ENCODE measurements at places on chromosomes 12 and 14.

DNA sequence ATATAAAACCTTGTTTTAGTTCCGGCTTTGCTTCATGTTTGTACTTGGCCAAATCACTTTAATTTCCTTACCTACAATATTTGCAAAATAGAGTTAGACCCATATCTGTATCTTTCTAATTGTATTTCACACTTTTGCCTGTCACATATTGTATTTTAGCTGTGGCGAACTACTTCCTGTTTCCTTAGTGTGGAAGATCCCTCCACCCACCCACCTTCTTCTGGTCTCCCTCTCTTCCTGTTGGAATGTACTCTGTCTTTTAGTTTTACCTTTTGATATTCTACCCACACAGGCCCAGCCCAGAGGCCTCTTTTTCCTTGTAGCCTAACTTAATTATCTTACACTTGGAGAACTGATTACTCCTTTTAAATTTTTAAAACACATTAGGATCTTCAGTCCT, 78.2 kb downstream of the SCN8A start:
- DNase-seq, result no peak

GRCh38 chr12:108750526-108750925, 19.2 kb upstream of the CORO1C start:
- DNase-seq, result no peak

DNA sequence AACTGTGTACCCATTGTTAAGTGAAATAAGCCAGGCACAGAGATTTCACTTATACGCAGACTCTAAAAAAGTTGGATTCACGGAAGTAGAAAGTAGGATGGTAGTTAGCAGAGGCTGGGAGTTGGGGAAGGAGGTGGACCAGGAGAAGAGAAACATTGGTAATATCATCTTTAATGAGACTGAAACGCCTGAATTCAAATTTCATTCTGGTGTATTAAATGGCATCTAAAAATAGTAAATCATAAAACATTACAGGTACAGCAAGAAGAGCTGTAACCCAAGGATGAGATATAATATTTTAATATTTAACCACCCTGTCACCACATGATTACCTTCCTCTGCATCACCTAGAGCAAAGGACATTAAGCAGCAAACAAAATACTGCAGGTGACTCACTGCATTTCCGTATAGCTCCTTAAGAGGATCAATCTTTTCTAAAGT, 99.4 kb downstream of the EPS8 start:
- DNase-seq, result no peak

GRCh38 chr12:25553098-25553497, at the start of gene LMNTD1:
Gene LMNTD1, minus strand, starts transcription at chr12:25553283. Its CDS starts 324 bp downstream, at chr12:25552959.
- DNase-seq, result peak; percentile 12

DNA sequence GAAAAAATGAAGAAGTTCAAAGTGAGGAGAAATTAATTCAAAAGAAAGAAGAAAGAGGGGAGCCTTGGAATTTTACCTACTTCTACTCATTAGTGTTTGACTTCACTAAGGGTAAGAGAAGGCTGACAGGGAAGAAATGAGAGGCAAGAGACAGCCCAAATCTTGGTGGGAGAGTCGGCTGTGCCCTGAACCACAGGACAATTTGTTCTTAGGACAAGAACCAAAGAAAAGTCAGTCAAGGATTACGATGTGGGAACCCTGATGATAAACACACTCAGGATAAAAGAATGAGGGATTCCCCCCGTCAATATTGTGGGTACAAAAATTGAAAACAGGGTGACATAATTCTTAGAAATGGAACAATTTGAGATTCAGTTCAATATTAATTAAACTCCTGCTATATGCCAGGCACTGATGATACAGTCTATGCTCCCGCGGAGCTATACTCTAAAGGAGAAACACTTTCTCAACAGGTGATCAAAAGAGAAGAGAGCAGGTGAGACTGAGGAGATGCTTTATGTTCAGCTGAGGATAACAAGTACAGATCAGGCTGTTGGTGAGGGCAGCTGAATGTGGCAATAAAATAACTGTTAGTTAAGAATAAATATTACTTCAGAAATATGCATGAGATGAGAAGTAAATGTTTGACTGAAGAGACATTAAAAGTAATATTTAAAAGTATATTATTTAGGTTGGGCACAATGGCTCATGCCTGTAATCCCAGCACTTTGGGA, 175.4 kb downstream of the SLC25A21 start:
- DNase-seq, result no peak
